Epithelial cell of esophagus (primary cell): ENCODE measurements at places on chromosomes 5 and 9.

- no peak for DNase-seq
Measured at GRCh38 chr5:38154615-38155204, 103.6 kb upstream of the EGFLAM start.

GRCh38 chr5:5240234-5240633 lies 100.1 kb downstream of the ADAMTS16 start:
- DNase-seq, result no peak

DNA sequence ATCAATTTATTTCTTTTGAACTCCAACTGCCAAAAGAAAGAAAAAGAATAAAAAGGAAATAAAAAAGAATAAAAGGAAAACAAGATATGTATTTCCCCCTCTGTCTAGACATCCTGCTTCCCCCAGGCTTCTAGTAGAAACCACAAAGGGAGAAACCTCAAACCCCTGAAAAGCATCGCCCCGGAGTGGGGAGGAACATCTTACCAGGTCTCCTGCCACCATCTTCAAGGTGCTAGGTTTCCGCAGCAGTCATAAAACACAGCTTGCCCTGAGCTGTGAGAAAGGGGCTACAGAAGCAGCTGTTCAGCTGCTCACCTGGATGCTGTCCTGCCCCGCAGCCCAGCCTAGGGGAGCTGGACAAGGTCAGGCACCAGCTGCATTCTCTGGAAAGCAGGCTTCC lies 487.7 kb downstream of the GADD45G start:
- no peak for DNase-seq

DNA sequence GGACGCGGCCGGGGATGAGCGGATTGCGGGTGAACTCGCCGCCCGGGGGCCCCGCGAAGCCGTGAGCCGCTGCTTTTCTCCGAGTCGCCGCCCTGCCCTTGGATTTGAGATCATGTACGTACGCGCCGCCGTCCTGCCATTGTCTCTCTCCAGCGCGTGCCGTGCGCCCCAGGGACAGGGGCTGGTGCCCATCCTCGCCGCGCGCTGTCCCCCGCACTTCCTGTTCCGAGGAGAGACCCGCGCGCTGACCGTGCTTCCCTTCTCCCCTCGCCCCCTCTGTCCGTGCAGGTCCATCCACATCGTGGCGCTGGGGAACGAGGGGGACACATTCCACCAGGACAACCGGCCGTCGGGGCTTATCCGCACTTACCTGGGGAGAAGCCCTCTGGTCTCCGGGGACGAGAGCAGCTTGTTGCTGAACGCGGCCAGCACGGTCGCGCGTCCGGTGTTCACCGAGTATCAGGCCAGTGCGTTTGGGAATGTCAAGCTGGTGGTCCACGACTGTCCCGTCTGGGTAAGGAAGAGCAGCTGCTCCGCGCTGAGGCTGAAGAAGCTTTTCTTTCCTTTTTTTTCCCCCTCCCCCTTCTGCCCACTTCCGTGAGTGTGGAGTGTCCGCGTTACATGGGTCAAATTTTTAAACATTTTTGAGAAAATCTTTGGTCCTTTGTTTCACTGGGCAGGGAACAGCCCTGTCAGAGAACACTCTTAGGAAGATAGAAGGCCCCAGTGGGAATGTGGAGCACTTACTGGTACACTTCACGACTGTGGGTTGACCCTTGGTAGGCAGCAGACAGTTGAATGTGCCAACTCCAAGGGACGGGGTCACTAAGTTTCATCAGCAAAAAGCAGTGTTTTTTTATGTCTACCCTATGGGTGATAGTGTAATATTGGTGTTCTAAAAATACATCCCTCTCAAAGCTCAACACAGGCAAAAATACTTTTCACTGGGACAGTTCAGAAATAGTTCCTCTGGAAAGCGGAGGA lies 727 bp downstream of the RHOBTB3 start:
- DNase-seq, result peak; percentile 23

GRCh38 chr9:73782166-73782565 lies 630.5 kb downstream of the ANXA1 start:
- DNase-seq, result peak; percentile 21

- no peak for DNase-seq
Measured at GRCh38 chr9:137293094-137293481, 9.0 kb downstream of the NRARP start.

- no peak for DNase-seq
Measured at GRCh38 chr5:180291234-180291940, 496 bp downstream of the MAPK9 start.

GRCh38 chr5:137836997-137837396 lies 30.7 kb upstream of the MYOT start:
- peak; percentile 21 for DNase-seq

- no peak for DNase-seq
Measured at GRCh38 chr9:98101868-98102273, 17.2 kb downstream of the TRIM14 start.

- no peak for DNase-seq
Measured at GRCh38 chr5:54573812-54574489, 56.4 kb downstream of the SNX18 start.

- no peak for DNase-seq
Measured at GRCh38 chr5:71807909-71808308, 88.8 kb downstream of the CARTPT start.

DNA sequence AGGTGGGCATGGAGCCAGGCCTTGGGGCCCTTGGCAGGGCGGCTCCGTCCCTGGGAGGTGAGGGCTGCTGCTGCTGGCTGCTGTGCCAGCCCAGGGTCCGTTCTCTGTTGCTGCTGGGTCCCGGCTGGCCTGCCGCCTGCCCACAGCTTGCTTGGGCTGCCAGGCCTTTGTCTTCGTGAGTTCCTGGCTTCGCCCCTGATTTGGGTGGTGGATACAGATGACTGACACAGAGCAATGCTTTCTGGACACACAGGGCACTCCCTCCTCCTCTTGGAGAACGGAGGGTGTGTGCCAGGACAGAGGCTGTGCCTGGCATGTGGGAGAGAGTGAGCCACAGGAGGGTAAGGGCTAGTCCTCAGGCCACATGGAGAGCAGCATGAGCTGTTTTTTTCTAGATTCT lies 166.1 kb downstream of the MACROH2A1 start:
- DNase-seq, result peak; percentile 35
